ENCODE measurements at places on chromosomes 16 and 17.

- no peak for DNase-seq
These were observed 18.3 kb downstream of the CPNE7 start for GRCh38 chr16:89593841-89594240.

- no peak for DNase-seq
These were observed 126.9 kb downstream of the PARN start for GRCh38 chr16:14502932-14503741.

DNA sequence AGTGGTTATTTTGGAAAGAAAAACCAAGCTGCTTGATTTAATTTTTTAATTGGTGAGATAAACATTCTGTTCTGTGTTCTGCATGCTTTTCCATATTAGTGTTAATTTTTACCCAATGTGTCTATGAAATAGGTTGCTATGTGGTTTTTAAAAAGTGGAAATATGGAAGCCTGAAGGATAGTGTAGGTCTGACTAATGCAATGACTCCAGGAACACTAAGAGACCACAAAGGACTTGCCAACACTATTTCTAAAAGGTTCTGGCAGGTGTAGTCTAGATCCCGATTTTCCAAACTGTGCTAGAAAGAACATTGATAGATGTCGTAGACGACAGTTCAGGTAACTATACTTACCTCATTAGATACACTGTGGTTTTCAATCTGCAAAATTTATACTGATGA lies 877.4 kb upstream of the GOT2 start:
- no peak for DNase-seq

GRCh38 chr16:88597856-88598491 lies 27.8 kb downstream of the ZC3H18 start:
- DNase-seq, result peak; percentile 67

DNA sequence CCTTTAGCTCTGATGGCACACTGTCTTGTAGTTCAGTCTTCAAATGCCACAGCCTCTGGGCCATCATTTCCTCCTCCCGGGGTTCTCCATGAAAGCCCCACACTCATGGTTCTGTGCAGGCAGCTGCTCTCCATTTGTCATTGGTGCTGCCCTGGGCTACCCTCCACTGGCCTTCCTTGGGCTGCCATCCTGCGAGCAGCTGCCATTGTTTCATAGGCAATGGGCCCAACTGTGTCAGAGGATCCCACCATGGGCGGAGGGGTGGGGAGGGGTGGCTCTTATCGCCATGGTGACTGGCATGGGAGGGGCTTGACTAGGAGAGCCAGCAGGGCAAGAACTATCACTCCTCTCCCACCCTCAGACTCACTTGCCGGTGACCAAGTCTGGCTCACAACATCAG lies 38.6 kb upstream of the BRD7 start:
- no peak for DNase-seq

DNA sequence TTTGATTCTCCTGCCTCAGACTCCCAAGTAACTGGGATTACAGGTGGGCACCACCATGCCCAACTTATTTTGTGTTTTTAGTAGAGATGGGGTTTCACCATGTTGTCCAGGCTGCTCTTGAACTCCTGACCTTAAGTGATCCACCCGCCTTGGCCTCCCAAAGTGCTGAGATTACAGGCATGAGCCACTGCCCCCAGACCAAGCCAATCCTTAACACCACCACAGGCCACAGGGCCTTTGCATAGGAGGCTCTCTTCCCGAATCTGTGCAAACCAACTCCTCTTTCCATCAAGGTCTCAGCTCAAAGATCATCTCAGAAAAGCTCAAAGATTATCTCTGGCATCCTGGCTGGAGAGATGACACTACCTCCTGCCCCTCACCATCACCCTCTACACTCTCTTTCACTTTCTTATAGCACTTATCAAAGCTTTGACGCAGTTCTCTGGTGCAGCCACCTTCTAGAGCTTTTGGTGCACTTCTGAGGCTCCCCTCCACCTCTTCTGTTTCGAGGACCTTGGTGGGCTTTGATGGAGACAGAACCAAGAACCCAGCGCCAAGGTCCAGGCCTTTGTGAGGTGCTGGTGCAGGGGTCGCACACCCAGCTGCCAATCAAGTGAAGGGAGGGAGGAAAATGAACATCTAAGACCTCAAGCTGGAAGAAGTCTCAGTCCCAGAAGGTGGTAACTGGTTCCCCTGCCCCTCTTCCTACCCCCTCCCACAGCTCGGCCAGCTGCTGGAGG lies 23.2 kb upstream of the PHB1 start:
- DNase-seq, result no peak
